ENCODE measurements at places on chromosomes 12 and 14. TPM values are rescaled to one million over a fixed set of nuclear protein-coding genes. Genes with fewer than 3 reads are reported as not detected.
A peak's percentile ranks its signal among the peaks of the same experiment; 100 is the strongest.

RAPGEF3 gene
- 30.2 TPM for total RNA-seq

DNA sequence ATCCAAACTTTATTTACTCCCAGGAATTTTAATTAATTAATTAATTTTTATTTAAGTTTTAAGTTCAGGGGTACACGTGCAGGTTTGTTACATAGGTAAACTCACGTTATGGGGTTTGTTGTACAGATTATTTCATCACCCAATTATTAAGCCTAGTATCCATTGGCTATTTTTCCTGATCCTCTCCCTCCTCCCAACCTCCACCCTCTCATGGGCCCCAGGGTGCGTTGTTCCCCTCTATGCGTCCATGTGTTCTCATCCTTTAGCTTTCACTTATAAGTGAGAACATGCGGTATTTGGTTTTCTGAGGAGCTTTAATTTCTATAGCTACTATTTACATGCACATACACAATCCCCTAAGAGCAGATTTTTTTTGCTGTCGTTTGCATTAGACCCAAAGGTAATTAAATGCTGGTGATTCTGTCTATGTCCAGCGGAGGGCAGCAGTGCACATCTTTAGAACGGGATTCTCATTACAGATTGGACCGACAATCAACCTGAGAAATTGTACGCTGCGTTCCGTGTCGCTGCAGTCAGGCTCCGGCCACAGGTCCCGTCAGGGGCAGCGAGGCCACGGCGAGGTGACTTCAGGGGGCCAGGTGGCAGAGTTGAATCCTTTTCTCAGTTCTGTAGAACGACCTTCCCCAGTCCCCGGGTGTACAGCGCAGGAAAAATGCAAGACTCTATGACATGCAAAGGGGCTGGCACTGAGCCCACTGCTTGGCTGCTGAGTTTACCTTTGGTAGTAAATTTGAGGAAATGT lies 11.6 kb downstream of the TMEM30B start:
- H3K36me3 ChIP-seq = no peaks in the 10 kb centered on the region
- DNase-seq = peak; percentile 92
- H3K27me3 ChIP-seq = no peaks in the 10 kb centered on the region
- H3K27ac ChIP-seq = no peak overlapping the region
- no peak overlapping the region for H3K4me3 ChIP-seq

- no peak for DNase-seq
- H3K4me1 ChIP-seq = peaks cover 29% of the 10 kb centered on the region
- H3K36me3 ChIP-seq = no peaks in the 10 kb centered on the region
- H3K4me3 ChIP-seq = no peak overlapping the region
- H3K27ac ChIP-seq = no peak overlapping the region
These were observed 2.7 kb downstream of the KHNYN start for GRCh38 chr14:24432259-24433131.

PLEKHG7 gene
- total RNA-seq = 0.31 TPM

TAS2R9 gene
- not detected for total RNA-seq

- H3K4me1 ChIP-seq = peaks cover 7% of the 10 kb centered on the region
- H3K27ac ChIP-seq = no peak overlapping the region
- no peak for DNase-seq
- no peak overlapping the region for H3K4me3 ChIP-seq
- H3K27me3 ChIP-seq = no peaks in the 10 kb centered on the region
These were observed 79.2 kb downstream of the DAD1 start for GRCh38 chr14:22509751-22510300.

KLRF2 gene
- total RNA-seq = not detected

GRCh38 chr12:49340971-49341776 lies 4.2 kb upstream of the C1QL4 start:
- no peak for DNase-seq
- H3K4me1 ChIP-seq = peaks cover 26% of the 10 kb centered on the region
- peaks cover 3% of the 10 kb centered on the region for H3K27me3 ChIP-seq

GRCh38 chr12:14953752-14954151 lies 7.6 kb downstream of the ARHGDIB start:
- no peak for DNase-seq
- no peak overlapping the region for H3K4me3 ChIP-seq
- H3K36me3 ChIP-seq = no peaks in the 10 kb centered on the region

P2RX2 gene
- 2.7 TPM for total RNA-seq

CCDC197 gene
- total RNA-seq = 20.7 TPM

IPO8 gene
- 27.4 TPM for total RNA-seq

DNA sequence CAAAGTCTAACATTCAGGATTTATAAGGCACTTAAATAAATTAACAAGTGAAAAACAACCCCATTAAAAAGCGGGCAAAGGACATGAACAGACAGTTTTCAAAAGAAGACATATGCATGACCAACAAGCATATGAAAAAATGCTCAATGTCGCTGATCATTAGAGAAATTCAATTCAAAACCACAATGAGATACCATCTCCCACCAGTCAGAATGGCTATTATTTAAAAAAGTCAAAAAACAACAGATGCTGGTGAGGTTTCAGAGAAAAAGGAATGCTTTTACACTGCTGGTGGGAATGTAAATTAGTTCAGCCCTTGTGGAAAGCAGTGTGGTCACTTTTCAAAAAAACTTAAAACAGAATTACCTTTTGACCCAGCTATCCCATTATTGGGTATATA lies 60.7 kb upstream of the BDKRB2 start:
- no peak overlapping the region for H3K27ac ChIP-seq
- H3K4me1 ChIP-seq = no peaks in the 10 kb centered on the region
- H3K4me3 ChIP-seq = no peak overlapping the region

DNA sequence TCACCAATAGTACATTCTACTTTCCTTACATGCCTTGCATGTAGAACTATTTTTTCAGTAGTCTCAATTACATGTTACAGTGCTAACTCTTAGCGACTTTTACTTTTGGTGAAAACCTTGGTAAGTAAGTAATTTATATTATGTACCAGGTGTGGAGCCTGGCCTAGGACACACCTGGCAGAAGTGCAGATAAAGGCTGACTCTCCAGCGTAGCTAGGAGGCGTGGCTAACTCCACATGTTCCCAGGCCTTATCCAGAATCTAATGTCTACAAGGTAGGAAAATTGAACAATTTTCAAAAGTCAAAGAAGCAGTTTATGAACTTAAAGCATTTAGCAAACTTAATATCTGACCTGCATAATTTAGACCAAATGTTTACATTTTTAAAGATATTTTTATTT lies 157.4 kb downstream of the DHRS2 start:
- H3K27ac ChIP-seq = no peak overlapping the region
- no peak for DNase-seq
- no peak overlapping the region for H3K4me3 ChIP-seq
- H3K27me3 ChIP-seq = no peaks in the 10 kb centered on the region
- H3K36me3 ChIP-seq = no peaks in the 10 kb centered on the region

DNA sequence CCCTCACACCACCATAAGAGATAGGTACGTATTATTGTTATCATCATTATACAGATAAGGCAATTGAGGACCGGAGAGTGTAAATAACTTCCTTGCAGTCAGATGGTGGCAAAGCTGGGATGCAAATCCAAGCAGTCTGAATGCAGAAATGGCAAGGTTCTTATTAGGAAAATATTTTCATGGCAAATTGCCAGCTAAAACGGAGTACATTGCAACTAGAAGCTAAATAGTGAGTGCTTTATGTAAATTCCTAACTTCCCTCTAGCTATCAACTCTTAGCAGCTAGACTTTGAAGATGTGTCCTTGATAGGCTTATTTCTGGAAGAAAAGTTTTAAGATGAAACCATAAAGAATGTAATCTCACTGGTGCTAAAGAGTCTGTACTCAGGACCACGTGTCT lies 323.9 kb upstream of the DIO2 start:
- no peak for DNase-seq
- no peak overlapping the region for H3K4me3 ChIP-seq
- no peaks in the 10 kb centered on the region for H3K36me3 ChIP-seq
- H3K27me3 ChIP-seq = no peaks in the 10 kb centered on the region
- H3K4me1 ChIP-seq = no peaks in the 10 kb centered on the region

- no peak overlapping the region for H3K4me3 ChIP-seq
- no peaks in the 10 kb centered on the region for H3K36me3 ChIP-seq
- H3K4me1 ChIP-seq = no peaks in the 10 kb centered on the region
These were observed 246.3 kb upstream of the CLEC14A start for GRCh38 chr14:38502239-38502638.

GRCh38 chr12:98174428-98174809 lies 341.0 kb upstream of the TMPO start:
- no peaks in the 10 kb centered on the region for H3K36me3 ChIP-seq
- H3K4me1 ChIP-seq = no peaks in the 10 kb centered on the region
- no peak for DNase-seq
- no peak overlapping the region for H3K27ac ChIP-seq

DNA sequence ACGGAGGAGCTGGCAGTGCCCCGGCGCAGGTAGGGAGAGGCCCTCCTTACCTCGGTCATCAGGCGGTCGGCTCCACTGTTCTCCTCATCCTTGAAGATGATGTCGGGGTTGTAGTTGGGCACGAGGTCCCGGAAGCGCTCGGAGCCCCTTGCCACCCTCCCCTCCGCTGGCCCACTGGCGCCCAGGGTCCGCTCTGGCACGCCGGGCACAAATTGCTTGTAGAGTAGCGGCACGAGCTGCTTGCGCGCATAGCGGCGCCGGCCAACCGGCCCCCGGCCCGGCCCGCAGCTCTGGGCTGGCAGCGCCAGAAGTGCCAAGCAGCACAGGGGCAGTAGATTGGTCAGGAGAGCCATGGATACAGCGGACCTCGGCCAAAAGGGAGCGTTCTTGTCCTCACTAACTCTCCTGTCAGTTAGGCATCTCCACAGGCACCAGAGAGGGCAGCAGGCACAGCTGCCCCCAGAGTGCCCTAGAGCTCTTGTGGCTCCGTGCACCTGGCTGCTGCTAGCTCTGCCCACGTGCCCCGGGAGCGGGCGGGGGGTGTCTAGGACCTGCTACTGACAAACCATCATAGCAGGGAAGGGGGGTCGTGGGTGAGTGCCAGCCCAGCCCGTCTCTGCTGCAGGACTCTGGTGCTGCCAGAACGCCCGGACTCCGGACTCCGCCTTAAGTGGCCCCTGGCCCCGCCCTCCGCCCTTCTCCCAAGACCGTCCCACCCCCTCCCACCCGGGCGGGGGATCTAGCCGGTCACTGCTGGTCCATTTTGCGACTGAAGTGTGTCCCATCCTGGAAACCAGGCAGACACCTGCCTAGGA lies at the start of gene DHH:
TSS of gene DHH (minus strand) at position 642 of the 815 bp plus-strand sequence. CDS start at position 353, 289 bp downstream.
- H3K4me1 ChIP-seq = peaks cover 32% of the 10 kb centered on the region
- no peaks in the 10 kb centered on the region for H3K27me3 ChIP-seq
- H3K36me3 ChIP-seq = no peaks in the 10 kb centered on the region
- no peak within 1 kb of the TSS for H3K27ac ChIP-seq
- peak; percentile 90 for DNase-seq
- peak within 1 kb of the TSS; percentile 52 for H3K4me3 ChIP-seq

DNA sequence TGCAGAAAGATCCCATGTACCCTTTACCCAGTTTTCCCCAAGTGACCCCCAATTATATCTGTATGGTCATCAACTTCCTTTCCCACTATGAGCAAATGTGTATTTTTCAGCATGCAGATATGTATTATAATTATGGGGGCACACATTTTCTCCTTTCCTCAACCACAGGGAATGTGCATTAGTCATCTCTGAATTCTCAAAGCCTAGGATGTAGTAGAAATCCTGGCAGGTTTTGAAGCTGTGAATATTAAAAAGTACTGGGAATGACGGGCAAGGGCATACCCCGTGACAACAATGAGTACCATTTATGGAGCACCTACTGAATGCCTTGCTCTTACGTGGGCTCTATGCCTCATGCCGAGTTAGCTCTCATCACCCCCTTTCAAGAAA lies 71.5 kb downstream of the VWF start:
- peaks cover 17% of the 10 kb centered on the region for H3K4me1 ChIP-seq
- no peaks in the 10 kb centered on the region for H3K36me3 ChIP-seq
- DNase-seq = no peak
- H3K4me3 ChIP-seq = no peak overlapping the region
- no peaks in the 10 kb centered on the region for H3K27me3 ChIP-seq
- no peak overlapping the region for H3K27ac ChIP-seq

DNA sequence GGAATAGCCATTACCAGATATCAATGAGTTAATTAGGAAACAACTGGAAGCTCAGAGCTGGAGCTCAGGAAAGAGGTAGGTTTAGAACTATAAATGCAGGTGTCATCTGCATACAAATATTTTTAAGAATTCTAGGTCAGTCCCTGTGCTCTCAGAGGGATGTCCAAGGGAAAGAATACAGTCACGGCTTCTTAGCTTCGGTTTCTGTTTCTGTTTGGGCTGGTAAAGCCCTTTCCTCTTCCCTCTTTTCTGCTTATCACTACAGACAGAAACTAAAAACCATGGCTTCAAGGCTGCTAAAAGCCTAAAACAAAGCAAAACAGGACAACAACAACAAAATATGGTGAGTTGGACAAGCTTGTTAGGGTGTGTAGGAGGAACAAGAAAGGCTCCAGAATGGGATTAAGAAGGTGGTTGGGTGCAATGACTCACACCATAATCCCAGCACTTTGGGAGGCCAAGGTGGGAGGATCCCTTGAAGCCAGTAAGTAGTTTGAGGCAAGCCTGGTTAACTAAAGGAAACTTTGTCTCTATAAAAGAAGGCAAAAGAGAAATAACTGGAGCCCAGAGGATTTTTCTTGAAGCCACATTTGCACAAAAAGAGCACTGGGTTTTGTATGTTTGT lies 113.0 kb downstream of the SEC23A start:
- DNase-seq = no peak
- no peak overlapping the region for H3K4me3 ChIP-seq
- H3K27ac ChIP-seq = no peak overlapping the region
- no peaks in the 10 kb centered on the region for H3K4me1 ChIP-seq
- no peaks in the 10 kb centered on the region for H3K27me3 ChIP-seq

CAPS2 gene
- 25.6 TPM for total RNA-seq

- H3K4me1 ChIP-seq = peaks cover 4% of the 10 kb centered on the region
- H3K4me3 ChIP-seq = no peak overlapping the region
- no peak overlapping the region for H3K27ac ChIP-seq
- H3K36me3 ChIP-seq = no peaks in the 10 kb centered on the region
These were observed 347.4 kb downstream of the DPF3 start for GRCh38 chr14:72546344-72547016.

DNA sequence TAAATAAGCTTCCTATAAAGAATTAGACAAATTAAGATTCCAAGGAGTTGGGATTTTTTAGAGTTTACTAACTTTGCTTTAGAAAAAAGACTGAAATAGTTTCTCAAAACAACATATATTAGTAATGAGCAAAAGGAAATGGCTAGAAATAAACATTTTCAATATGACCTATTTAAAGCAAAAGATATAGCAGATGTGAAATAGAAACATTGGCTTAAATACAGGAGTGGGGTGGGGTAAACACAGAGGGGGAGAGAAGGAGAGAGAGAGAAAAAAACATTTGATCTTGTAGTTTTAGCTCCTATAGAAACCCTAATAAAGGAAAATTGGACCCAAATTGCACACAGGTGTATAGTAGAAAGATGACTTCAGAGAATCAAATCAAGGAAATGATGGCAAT lies 794.5 kb downstream of the MED13L start:
- no peaks in the 10 kb centered on the region for H3K4me1 ChIP-seq
- no peak overlapping the region for H3K27ac ChIP-seq
- H3K36me3 ChIP-seq = no peaks in the 10 kb centered on the region
- no peak overlapping the region for H3K4me3 ChIP-seq
- H3K27me3 ChIP-seq = no peaks in the 10 kb centered on the region

GRCh38 chr12:10142976-10143589 lies 13.1 kb upstream of the CLEC7A start:
- no peak overlapping the region for H3K4me3 ChIP-seq
- no peaks in the 10 kb centered on the region for H3K36me3 ChIP-seq
- H3K27ac ChIP-seq = no peak overlapping the region
- no peaks in the 10 kb centered on the region for H3K27me3 ChIP-seq

GRCh38 chr14:104405360-104406226 lies 174.0 kb upstream of the C14orf180 start:
- H3K4me1 ChIP-seq = no peaks in the 10 kb centered on the region
- no peaks in the 10 kb centered on the region for H3K36me3 ChIP-seq
- H3K27ac ChIP-seq = no peak overlapping the region
- no peak for DNase-seq

FOXM1 gene
- 32.3 TPM for total RNA-seq

- H3K36me3 ChIP-seq = no peaks in the 10 kb centered on the region
- DNase-seq = no peak
These were observed 2.0 kb upstream of the SOAT2 start for GRCh38 chr12:53101266-53101665.

Data from testis (tissue), 5 donors.